ENCODE measurements at places on chromosomes 6 and 20. TPM values are rescaled to one million over a fixed set of nuclear protein-coding genes. Genes with fewer than 3 reads are reported as not detected.

The BHLHE23 gene
- total RNA-seq = not detected

The GGT7 gene
- total RNA-seq = 20.3 TPM

The BCAS4 gene
- total RNA-seq = 7.6 TPM

The EPHA7 gene
- 12.1 TPM for total RNA-seq

The PNLDC1 gene
- not detected for total RNA-seq

The PRL gene
- total RNA-seq = not detected

The TNFRSF6B gene
- not detected for total RNA-seq

The CRNKL1 gene
- 24.6 TPM for total RNA-seq

The FOXA2 gene
- 0.59 TPM for total RNA-seq

The MATN4 gene
- total RNA-seq = not detected

DNA sequence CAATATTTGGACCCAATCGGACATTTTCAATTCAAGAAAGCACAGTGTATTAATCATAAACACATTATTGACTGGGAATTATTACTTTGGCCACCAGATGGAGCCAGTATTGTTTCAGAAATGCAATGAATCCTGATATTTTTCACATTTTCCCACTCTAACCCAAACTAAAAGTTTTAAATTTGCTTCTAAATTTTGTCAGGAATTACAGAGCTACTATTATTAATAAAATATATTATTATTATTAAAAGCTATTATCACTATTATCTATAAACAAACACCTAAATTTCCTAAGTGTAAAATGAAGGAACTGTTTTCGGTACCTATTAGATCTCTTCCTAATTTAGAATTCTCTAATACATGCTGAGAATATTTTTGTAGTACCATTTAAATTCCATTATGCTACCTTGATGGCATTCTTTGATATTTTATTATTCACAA lies 245.3 kb downstream of the OGFRL1 start:
- DNase-seq = peak; percentile 13

DNA sequence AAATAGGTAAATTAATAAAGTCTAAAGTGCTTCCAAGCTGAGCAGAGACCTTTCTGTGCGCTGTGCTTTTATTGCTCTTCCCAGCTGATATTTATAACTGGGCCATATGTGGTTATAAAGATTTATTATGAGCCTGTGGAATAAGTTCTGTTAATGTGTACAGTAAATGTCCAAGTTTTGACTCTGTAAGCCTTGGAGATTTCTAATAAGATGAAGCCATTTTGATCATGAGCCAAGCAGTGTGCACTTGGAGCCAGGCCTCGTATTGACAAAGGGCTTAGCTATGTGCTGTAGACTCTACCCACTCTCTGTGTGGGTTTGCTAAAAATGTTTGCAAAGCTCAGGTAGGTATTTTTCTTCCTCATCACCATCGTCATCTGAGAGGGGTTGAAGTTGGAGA lies 361.1 kb downstream of the FOXA2 start:
- no peak for DNase-seq

DNA sequence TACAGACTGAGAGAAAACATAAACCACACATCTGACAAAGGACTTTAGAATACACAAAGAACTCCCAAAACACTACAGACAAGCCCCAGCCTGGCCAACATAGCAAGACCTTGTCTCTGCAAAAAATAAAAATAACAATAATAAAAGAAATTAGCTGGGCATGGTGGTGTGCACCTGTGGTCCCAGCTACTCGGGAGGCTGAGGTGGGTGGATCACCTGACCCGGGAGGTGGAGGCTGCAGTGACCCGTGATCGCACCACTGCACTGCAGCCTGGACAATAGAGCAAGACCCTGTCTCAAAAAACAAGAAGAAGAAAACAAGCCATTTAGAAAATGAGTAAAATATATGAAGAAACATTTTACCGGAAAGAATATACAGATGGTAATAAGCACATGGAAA lies 13.1 kb downstream of the SDCBP2 start:
- no peak for DNase-seq

GRCh38 chr6:42293386-42293977 lies 75.8 kb upstream of the MRPS10 start:
- no peak for DNase-seq

- DNase-seq = no peak
These were observed 1.9 kb downstream of the RAB32 start for GRCh38 chr6:146545581-146545980.

DNA sequence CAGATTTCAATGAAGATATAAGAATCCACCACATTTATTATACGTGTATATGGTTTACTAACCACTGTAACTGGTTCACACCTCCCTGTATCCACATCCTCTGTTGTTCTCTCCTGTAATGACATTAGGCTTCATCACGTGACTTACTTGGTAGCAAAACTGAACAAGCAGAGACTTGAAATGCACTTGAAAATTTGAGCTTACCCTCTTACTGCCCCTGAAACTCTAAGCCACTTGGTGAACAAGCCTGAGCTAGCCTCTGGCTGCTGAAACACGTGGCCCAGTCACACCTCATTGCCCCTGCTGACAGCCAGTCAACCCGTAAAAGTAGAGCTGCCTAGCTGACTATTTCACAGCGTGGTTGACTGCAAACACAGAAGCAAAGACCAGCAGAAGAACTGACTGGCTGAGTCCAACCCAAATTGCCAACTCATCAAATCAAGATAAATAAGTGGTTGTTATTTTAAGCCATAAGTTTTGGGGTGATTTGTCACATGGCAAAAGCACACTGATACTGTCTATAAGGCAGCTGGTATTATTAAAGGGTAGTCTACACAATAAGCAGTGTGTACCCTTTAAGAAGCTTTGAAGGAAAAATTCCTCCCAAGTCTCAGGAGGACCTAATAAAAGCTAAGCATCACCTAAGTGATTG lies 109.0 kb downstream of the RALGAPA2 start:
- DNase-seq = no peak

DNA sequence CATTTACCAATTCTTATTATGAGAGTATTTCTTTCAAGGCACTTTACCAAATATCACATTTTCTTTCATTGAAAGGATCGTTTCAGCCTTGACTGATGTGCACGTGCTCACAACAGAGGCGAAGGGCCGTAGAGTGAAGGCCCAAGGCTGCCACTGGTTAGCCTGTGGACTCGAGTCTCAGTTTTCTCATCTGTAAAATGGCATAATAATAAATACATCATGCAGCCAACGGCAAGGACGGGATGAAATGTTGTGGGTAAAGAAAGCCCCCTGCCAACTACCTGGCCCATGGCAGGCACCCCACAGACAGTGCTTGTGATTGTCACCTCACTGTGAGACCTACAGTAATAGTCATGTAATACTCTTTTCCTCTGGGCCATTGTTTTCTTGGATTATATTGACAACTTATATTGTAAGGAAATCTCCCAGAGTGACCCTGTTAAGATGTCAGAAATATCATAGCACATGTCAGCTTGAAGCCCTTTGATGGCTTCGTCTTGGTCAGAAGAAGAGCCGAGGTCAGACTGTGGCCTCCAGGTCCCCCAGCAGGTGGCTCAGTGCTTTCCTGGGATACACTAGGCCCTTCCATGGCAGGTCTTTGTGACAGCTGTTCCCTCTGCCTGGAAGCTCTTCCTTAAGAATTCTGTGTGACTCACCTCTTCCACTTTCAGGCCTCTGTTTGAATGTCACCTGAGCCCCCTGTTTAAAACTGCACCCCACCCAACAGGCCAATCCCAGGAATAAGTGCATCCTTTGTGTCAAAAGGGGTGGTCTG lies 36.3 kb downstream of the FAM50B start:
- DNase-seq = peak; percentile 13

DNA sequence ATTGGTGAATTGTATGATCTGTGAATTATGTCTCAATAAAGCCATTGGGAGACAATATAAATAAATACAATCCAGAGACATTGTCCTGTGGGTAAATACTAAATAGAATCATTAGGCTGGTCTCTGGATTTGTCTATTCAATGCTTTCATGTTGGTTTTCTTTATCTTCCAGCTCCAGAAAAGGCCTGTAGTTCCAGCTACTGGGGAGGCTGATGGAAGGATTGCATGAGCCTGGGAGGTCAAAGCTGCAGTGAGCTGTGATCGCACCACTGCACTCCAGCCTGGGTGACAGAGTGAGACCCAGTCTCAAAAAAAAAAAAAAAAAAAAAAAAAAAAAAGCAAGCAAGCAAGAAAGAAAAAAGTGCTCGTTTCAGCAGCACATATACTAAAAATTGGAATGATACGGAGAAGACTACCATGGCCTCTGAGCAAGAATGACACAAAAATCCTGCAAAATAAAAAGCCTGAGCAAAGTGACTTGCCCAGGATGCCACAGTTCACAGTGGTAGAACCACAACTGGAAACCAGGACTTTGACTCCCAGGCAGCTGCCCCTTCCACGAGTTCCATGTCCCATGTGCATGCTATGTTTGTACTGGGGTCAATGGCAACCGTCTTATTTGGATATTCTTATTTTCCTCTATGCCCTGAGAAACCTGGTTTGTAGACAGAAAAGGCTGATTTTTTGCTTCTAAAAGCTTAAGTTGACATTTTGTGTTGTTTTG lies 33.6 kb upstream of the GMPR start:
- no peak for DNase-seq

DNA sequence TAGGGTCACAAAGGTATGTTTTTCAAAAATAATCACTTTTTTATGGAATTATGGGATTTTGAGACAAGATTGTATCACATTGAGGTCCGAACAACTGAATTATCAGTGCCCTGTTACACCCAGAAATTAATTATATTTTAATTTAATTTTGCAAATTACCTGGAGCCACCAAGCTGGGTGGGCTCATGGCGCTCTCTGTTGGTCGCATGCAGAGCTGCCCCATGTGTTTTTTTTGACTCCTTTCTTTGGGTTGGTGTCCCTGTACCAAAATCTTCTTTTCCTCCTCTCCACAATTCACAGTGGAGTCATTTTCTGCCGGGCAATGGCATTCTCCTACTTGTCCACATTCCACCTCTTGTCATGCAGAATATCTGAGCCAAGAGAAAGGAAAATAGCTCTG lies 38.9 kb upstream of the FRMD1 start:
- DNase-seq = no peak

GRCh38 chr20:9514461-9515213 lies at the start of gene LAMP5:
TSS of gene LAMP5 (plus strand) at chr20:9514590. CDS start at chr20:9514853, 263 bp downstream.
- DNase-seq = peak; percentile 73

DNA sequence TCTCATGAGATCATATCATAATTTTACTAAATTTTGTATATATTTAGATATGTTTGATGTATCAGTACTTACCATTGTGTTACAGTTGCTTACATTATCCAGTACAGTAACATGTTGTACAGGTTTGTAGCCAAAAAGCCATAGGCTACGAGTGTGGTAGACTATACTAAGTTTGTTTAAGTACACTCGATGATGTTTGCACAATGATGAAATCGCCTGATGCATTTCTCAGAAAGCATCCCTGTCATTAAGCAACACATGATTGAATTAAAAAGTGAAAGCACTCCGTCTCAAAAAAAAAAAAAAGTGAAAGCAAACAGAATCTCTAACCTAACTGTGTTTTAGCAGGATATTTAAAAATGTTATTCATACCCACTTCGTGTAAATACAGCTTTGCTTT lies 104.9 kb upstream of the TFAP2D start:
- no peak for DNase-seq

DNA sequence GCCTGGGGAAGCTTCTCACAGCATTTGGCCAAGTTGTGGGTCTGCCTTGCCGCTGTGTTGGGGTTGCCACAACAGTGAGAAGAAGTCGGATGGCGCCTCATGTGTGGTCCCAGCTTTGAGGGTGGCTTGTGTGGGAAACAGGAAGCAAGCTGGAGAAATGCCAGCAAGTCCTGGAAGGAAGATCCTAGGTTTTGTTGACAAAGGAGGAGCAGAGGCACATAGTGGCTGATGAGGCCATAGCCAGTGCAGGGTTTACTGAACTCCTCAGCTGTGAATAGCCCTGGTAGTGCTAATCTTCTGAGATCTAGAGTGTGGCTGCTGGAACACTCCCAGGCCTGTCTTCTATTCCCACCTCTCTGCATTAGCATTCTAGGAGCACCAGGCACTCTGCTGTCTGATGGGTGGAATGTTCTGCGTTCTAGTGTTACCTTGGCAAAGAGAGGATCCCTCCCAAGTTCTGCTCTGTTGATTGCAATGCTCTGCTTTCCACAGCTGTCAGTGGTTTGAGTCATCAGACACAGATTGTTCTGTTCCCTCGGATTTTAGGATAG lies 25.2 kb downstream of the SNPH start:
- no peak for DNase-seq

- no peak for DNase-seq
These were observed 128.6 kb downstream of the SCAF8 start for GRCh38 chr6:154861825-154862224.

DNA sequence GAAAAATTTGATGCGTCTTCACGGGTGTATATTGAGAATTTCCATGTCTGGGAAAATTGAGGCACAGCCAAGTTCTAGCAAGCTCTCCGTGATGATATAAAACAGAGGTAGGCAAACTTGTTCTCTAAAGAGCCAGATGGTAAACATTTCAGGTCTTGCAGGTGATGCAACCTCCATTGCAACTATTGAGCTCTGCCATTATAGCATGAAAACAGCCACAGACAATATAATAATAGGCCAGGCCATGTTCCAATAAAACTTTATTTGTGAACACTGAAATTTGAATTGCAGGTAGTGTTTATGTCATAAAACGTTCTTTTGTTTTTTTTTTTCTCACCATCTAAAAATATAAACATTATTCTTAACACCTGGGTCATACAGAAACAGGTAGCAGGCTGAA lies 168.2 kb downstream of the ZNF217 start:
- no peak for DNase-seq

- DNase-seq = no peak
These were observed 66.5 kb downstream of the LCA5 start for GRCh38 chr6:79470728-79471127.

DNA sequence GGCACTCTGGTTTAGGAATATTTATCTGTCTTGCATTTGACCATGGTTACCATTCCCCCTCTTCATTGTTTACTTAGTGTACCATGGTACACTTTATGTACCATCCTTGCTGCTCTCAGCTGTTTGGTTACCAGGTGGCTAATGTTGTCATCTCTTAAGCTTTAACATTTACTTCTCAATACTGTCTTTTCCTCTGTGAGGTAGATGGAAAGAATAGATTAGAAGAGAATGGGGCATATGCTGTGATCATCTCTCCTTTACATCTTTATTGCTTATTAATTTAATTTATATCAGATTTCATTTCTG lies 109.2 kb downstream of the NCOA3 start:
- DNase-seq = no peak

DNA sequence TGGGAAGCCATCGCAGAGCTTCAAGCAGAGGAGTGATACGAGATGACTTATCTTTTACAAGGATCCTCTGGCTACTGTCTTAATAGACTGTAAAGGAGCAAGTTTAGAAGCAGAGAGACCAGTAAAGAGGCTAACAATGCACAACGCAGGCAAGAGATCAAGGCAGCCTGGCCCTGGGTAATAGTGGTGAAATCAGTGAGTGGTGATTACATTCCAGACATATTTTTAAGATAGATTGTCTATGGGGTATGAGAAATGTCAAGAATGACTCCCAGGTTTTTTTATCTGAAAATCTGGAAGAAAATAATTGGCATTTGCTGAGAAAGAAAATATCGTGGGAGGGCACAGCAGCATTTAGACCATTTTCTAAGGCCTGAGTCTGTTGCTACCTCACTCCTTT lies 213.6 kb upstream of the HTR1E start:
- DNase-seq = no peak

- DNase-seq = no peak
These were observed 7.2 kb upstream of the VSX1 start for GRCh38 chr20:25089096-25089495.

- no peak for DNase-seq
These were observed 11.9 kb downstream of the DNPH1 start for GRCh38 chr6:43217351-43217750.

- no peak for DNase-seq
These were observed 25.8 kb upstream of the PLCG1 start for GRCh38 chr20:41111578-41111951.

Measured in endothelial cell (in vitro differentiated cells).